ENCODE measurements at places on chromosomes 11 and 22.

GRCh38 chr11:82270870-82271269, 462.8 kb downstream of the FAM181B start:
- DNase-seq: no peak

DNA sequence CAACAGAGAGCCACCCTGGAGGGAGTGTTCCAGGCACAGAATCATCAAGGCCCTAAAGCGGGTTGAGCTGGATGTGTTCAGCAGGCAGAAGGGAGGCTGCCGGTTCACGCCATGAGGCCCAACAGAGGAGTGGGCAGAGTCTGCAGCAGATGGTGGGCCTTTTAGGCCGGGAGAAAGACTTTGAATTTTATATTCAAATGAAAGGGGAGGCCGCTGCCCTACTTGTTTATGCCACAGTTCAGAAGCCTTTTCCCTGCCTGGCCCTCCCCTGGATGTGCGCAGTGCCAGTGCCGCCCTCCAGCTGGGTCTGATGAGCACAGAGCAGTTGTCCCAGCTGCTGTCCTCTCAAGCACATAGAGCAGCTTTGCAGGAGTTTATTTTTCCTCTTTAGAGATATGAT, 46.9 kb upstream of the TTC12 start:
- no peak for DNase-seq

- DNase-seq: peak; percentile 56
Observed at GRCh38 chr22:38114484-38115398, 4.3 kb upstream of the BAIAP2L2 start.

DNA sequence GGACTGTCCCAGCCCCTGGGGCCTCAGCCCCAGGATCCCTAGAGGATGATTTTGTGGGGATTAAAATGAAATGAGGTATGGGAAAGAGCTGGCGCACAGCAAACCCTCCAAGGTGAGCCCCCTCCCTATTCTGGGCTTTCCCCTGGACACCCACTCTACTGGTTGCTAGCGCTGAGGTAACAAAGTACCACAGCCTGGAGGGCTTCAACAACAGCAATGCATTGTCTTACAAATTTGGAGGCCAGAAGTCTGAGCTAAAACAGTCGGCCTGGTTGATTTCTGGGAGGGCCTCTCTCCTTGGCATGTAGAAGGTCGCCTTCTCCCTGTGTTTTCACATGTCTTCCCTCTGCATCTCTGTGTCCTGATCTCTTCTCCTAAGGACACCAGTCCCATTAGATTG, 913.6 kb downstream of the NTM start:
- no peak for DNase-seq

DNA sequence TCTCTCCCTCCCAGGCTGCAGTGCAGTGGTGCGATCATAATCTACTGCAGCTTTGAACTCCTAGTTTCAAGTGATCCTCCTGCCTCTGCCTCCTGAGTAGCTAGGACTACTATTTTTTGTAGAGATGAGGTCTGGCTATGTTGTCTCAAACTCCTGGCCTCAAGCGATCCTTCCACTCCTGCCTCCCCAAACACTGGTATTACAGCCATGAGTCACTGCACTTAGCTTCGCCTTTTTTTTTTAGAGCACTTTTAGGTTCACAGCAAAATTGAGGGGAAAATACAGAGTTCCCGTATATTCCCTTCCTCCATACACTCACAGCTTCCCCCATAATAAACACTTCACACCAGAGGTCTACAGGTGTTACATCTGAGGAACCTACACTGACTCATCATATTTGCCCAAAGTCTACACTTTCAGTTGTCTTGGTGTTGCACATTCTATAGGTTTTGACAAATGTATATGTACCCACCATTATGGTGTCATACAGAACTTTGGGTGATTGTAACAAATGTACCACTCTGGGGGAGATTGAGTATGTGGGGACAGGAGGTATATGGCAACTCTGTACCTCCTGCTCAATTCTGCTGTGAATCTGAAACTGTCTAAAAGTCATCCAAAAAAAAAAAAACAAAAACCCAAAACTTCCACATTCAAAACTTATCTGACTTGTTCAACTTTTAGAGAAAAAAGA, 11.3 kb upstream of the SLC37A4 start:
- no peak for DNase-seq

GRCh38 chr11:122628810-122629555, 26.5 kb upstream of the UBASH3B start:
- peak; percentile 42 for DNase-seq

DNA sequence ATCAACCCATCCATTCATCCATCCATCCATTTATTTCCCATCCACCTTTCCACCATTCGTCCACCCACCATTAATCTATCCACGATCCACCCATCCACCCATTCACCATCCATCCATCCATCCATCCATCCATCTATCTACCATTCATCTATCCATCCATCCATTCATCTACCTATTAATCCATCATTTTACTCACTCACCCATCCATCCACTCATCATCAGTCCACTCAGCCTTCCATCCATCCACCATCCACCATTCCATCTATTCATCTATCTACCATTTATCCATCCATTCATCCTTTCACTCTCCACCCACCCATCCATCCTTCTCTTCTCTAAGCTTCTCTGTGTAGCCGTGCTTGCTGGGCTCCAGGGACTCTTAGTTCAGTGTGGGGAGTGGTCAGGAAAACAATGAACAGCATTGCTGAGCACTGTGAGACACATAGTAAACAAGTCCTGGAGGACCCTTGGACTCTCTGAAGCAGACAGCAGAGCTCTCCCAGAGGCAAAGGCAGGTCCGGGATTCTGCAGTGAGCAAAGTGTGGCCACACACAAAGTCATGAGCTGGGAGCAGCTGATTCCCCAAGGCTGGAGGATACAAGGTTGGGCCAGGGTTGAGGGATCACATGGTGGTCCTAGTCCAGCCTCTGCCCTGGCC, 642.2 kb downstream of the BRD1 start:
- DNase-seq: no peak

- DNase-seq: no peak
Observed at GRCh38 chr11:78390809-78391208, 26.8 kb downstream of the GAB2 start.

GRCh38 chr11:113833151-113833550, 42.2 kb downstream of the USP28 start:
- DNase-seq: no peak

GRCh38 chr11:121763526-121763925, 310.8 kb upstream of the SORL1-AS1 start:
- no peak for DNase-seq

GRCh38 chr11:112227471-112227870, 1.2 kb downstream of the PTS start:
- no peak for DNase-seq

DNA sequence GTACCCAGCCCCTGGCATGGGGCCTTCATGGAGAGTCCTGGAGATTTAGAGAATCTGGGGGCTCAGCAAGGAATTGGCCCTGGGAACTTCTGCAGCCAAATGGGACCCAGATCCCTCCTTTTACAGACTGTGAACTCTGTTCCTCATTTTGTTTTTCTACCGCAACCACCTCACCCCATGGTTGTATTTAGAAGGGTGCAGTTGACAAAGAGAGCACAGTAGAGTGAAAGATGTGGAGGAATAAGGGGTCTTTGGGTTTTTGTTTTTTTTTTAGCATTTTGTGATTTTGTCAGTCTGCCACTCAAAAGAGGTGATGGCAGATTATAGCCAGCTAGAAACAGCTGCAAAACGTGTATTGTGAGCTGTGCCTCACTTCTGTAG, 1.9 kb downstream of the ZNF74 start:
- no peak for DNase-seq

DNA sequence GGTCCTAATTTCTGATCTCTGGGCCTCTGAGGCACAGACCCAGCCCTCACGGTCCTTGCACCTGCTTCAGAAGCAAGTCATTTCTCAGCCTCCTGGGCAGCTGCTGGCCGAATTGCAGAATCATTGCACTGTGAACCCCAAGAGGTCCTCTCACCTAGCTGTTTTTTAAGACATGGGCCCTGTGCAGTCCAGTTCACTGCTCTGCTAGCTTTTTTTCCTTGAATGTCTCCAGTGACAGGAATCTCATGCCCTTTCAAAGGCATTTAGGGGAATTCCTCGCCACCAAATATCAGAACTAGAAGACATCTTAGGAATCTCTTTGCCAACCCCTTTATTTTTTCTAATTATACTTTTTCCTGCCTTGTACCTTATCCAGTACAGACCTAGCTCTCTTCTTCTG, 35.6 kb upstream of the TP53I11 start:
- no peak for DNase-seq

GRCh38 chr11:75579841-75580240, 17.8 kb downstream of the SERPINH1 start:
- DNase-seq: no peak

GRCh38 chr11:133081020-133081419, 451.3 kb downstream of the OPCML start:
- no peak for DNase-seq

GRCh38 chr11:60124802-60125432, 36.5 kb downstream of the MS4A2 start:
- DNase-seq: no peak

- peak; percentile 43 for DNase-seq
Observed at GRCh38 chr11:88555829-88556202, 218.3 kb upstream of the CTSC start.

DNA sequence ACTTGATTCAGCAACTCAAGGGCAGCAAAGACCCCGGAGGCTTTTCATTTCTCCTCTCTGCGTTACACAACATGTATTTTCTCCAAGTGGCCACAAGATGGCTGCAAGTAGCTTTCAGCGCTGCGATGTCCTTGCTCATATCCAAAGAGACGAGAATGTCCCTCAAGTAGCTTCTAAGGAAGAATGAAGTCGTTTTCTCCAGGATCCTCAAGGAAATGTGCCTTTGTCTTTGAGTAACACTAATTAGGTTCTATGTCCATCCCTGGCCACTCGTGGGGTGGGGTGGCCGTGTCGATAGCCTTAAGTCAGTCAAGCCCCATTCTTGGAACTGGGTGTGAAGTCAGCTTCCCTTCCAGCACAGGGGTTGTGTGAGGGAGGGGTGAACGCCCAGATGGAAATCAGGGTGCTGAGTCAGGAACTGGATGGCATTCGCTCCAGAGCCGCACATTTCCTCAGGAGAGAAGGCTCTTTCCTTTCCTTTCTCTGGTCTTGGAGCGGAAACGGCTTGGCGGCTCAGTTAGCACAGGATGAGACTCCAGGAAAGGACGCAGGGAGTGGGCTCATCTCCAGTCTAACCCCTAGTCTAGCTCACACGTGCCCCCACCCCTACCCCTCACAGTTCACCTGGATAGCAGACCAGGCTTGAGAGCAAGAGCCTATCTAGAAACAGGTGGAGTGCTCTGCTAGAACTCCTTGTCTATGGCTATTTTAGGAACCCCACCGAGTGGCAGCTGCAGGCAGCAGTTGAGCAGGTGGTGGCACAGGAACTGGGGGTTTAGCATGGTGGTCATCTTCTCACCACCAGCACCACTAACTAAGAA, 44.3 kb downstream of the NNMT start:
- DNase-seq: peak; percentile 58

GRCh38 chr11:29119116-29119515, 897.7 kb downstream of the KCNA4 start:
- DNase-seq: no peak

GRCh38 chr11:103349595-103349994, 240.4 kb downstream of the DYNC2H1 start:
- DNase-seq: no peak

DNA sequence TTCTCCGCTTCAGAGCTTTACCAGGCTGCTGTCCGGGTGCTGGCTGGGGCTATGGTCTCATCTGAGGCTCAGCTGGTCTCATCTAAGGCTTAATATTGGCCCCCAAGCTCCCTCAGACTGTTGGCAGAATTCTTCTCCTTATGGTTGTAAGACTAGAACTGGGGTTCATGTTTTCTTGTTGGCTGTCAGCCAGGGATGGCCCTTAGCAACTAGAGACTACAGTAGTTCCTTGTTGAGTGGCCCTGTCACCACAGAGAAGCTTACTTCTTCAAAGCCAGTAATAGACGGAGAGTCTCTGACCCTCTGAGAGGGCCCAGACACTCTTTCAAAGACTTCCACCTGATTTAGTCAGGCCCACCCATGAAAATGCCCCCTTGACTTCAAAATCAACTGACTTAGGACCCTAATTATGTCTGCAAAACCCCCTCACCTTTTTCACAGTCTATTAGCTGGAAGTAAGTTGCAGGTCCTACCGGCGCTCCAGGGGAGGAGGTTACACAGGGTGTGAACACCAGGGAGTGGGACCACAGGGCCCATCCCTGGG, 24.2 kb upstream of the TREH start:
- no peak for DNase-seq

DNA sequence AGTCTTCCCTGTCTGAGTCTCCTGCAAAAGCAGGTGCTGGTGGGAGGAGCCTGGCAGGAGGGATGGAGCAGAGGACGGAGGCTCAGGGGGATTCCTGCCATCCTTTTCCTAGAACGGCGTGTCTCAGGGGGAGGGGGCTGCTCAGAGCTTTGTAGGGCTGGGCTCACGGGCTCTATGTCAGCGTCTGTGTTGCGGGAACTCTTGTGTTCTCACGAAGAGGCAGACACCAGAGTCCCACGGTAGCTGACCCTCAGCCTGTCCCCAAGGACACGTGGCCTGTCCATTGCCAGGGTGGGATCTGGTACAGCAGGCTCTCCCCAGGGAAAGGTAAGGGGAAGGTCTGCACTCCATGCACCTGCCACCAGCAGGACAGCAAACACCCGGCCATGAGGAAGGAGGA, 1505.2 kb downstream of the TBC1D22A start:
- DNase-seq: no peak

Data from RCC 7860 (cell line).